ENCODE measurements at places on chromosomes 11 and 22.

DNA sequence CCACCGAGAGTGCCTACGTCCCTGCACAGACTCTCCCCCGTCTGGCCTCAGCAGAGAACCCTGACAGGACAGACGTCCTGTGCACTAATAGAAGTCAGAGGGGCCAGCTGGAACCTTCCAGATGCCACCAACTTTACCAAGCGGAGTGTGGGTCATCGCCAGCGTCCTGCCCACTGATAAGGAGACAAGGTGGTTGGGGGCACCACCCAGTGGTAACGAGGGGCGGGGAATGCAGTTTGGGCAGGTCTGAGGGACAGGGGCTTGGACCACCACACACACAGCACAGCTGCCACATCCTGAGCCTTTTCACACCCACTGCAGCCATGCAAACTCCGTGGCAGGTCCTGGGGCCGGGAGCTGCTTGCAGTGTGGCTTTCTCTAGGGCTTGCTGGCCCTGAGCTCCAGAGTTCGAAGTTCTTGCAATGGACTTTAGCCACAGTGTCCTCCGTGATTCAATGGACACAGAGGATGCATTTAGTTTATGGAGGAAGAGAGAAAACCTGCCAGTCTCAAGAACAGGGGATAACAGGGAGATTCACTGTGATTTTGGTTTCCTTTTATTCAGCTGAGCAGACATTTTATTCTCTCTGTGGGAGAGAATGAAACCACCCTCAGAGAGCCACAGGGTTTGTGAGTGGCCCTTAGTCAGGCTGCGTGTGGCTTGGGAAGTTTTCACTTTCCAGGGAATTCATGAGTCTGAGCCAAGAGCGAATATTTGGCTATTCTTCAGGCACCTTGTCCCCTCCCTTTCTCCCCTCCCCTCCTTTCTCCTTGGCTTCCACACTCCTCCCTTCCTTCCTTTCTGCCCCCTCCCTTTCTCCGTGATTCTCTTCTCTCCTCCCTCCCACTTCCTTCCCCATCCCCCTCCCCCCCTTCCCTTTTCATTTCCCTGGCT lies 13.1 kb downstream of the MRGPRG start:
- no peak for DNase-seq

GRCh38 chr11:113715882-113716625 lies 9.9 kb upstream of the TMPRSS5 start:
- DNase-seq, result no peak

GRCh38 chr11:69657456-69657910 lies 16.5 kb downstream of the CCND1 start:
- DNase-seq, result no peak

GRCh38 chr11:64005691-64006090 lies 19.5 kb downstream of the OTUB1 start:
- no peak for DNase-seq

DNA sequence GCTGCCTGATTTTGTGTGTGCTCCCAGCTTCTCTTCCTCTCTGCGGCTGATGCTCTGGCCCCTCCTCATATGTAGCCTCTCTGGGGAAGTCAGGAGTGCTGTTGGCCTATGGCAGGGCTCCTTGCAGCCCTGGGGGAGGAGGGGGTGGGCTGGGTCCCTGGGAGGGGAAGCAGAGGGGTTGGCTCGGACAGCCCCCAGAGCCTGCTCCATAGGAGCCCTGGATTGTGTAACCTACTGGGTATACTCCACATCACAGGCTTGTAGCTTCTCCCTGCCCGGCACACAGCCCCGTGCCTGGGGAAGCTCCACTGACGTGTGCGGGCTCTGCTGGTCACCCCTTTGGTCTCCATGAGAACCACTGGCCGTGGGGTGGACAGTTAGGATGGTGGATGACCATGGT lies 113.8 kb downstream of the ST3GAL4 start:
- DNase-seq, result no peak

- no peak for DNase-seq
These were observed at the start of gene MRGPRG for GRCh38 chr11:3218483-3219280. Gene MRGPRG (minus strand): TSS chr11:3218813. CDS start chr11:3218813, 0 bp downstream.

DNA sequence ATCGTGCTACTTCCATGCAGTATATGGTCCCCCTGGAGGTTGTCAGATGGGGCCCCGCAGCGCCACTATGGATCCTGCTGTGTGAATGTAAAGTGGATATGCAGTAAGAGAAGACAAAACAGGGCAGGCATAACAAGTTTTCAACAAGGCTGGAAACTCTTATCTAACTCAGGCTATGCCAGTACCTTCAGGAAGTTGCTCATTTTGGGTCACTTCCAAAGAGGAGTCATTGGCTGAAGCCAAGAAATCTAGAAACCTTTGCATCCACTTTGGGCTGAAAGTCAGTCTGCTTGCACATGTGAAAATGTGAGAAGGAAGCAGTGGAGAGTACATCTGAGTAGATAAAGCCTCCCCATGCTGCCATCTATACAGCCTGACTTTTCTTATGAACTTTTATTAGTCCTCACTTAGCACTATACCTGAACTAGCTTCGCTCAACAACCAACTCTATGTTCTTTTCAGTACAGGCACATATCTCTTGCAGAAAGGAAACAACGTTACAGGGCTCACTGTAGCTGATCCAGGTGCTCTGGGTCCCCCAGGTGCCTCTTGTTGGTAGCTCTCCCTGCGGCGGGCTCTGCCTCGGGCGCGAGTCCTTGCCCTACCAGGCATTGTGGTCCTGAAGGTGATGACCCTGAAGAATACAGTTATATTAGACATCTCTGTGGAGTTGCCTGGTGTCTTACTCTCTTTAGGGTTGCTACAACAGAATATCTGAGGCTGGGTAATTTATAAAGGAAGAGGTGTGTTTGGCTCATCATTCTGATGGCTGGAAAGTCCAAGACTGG lies 12.4 kb downstream of the PIWIL3 start:
- DNase-seq, result no peak

GRCh38 chr11:12126344-12127019 lies 16.1 kb downstream of the MICAL2 start:
- no peak for DNase-seq

DNA sequence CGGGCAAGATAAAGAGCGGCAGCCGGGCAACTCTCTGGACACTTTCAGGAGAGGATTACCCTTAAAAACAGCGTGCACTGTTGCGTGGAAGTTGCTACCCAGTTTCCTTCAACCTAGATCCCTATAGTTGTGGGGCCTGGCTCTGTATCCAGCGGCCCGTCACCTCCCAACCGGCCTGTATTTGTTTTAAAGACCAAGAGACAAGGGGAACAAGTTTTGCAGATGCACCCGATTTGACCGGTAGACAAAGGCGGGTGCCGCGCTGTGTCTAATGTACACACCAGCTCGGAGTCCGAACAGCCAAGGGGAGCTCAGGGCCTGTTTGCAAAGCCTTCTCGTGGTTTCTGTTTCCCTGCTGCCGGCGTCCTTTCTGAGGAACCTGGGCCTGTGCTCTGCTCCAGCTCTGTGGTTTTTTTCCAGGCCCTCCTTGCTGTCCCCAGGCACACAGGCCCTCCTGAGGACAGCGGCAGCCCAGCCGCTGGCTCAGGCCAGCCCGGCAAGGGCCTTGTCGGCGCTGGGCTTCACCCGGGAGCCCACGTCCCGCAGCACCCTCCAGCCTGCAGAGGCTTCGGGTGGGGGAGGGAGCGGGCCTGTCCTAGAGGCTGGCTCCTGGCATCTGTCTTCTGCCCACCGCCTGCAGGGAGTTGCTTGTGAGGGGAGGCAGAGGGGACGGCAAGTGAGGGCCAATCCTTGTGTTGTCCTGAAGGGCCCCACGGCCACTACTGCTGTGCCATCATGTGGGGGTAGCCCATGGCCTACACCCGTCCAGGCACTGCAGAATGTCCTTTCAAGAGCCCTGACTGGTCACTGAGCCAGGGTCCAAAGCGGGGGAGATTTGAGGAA lies 1.4 kb downstream of the TBX1 start:
- DNase-seq, result no peak

DNA sequence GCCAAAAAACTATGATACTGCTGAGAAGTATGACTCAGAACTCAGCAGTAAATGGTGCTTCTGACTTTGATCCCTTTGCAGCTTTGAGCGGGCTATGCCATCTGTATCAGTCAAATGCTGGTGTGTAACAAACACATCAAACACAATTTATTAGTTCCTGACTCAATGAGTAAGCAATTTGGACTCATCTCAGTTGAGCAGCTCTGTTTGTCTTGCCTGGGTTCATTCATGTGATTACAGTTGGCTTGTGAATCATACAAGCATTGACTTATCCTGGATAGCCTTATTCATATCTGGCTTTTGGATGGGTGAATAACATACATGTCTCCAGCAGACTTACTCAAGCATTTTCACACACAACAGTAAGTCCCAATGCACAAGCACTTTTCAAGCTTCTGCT lies 858.8 kb downstream of the METTL15 start:
- DNase-seq, result no peak

DNA sequence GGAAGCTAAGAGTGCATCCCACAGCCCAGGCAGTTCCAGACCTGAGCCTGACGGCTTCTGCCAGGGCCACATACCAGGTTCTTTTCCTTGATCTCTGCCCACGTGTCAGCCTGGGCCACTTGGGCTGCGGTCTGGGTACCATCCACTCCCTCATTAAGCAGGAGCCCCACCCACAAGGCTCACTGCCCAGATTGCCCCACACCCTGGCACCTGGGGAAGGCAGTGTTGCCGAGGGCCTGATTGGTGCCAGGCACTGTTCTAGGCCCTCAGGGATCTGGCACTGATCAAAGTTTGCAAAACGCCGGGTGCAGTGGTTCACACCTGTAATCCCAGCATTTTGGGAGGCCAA lies 15.4 kb downstream of the GGA1 start:
- no peak for DNase-seq

GRCh38 chr22:38811241-38811640 lies 17.3 kb upstream of the DNAL4 start:
- no peak for DNase-seq

DNA sequence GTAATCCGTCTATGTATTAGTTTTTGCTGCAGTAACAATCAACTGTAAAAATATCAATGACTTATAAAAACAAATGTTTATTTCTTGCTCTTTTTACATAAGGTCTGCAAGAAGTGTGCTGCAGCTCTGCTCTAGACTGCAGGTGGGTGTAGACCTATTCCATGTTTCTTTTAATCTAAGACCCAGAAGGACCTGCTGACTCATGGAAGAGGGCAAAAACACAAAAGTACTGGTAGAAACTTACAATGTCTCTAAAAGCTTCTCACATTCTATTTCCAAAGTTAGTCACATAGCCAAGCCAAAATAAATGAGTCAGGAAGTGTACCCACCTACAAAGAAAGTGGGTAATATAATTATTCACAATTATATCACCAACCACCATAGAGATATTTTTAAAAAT lies 435.9 kb upstream of the FAT3 start:
- DNase-seq, result no peak

DNA sequence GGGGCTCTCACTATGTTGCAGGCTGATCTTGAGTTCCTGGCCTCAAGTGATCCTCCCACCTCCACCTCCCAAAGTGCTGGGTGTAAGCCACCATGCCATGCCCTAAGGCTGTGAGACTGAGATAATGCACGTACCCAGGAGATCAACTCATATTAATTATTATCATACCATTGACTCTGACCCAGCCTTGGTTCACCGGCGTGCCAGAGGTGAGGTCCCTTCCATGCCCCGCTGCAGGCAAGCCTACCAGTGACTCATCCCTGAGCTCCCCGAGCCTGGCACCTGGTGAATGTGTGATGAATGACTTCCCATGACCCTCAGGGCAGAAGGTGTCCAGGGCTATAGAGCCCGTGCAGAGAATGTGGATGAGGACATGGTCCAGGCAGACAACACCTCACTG lies 12.1 kb downstream of the GAL3ST1 start:
- no peak for DNase-seq

Measured in CD8-positive, alpha-beta memory T cell (primary cell).